Placental pericyte (primary cell): ENCODE measurements at places on chromosomes 7 and 10. TPM values are rescaled to one million over a fixed set of nuclear protein-coding genes. Genes with fewer than 3 reads are reported as not detected.

Gene NEBL
- total RNA-seq, result 0.22 TPM in 1 of 2 replicates, not detected in the other

Gene TNRC18
- 61.6 and 117 TPM in 2 replicates for total RNA-seq

Gene CUBN
- 1.1 and 3.7 TPM in 2 replicates for total RNA-seq

Gene TAS2R4
- total RNA-seq, result 0.86 and 0.88 TPM in 2 replicates
